ENCODE measurements at places on chromosomes 6 and 20.

GRCh38 chr6:130975325-130975724, 87.7 kb downstream of the EPB41L2 start:
- DNase-seq, result no peak

GRCh38 chr6:14542670-14543366, 425.2 kb downstream of the CD83 start:
- peak; percentile 75 for DNase-seq

DNA sequence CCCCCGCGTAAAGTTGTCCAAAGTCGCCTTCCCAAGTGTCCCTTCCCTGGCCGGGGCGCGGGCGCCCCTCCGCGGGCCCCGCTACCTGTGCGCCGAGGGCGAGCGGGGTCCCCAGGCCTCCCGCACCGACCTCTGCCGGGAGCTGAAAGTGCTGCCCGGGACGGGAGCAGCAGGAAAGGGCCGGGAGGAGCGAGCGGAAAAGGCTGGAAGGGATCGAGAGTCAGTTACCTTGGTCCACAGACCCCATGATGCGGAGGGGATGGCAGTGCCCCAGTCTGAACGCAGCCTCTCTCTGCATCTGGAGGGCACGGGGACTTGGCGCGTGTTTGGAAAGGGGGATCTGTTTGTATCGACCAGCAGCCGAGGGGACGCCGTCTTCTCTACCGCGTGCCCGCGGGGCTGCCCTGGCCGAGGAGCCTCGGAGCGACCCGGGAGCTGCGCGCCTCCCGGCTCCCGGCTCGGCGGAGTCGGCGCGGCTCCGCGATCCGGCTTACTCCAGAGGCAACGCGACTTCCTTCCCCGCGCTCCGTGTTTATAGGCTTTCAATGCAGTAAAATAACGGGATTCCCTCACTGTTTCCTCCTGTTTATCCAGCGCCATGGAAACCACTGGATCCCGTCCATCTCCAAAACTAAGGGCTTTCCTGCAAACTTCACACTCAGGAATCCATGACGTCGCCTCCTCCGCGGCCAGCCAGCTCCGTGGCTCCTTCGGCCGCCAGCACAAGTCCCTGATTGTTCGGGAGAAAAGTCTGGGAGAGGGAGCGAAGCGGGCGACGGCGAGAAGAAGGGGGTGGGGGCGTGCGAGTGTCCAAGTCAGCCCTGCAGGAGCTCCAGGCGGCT, 20.0 kb upstream of the NFATC2 start:
- DNase-seq, result peak; percentile 16

DNA sequence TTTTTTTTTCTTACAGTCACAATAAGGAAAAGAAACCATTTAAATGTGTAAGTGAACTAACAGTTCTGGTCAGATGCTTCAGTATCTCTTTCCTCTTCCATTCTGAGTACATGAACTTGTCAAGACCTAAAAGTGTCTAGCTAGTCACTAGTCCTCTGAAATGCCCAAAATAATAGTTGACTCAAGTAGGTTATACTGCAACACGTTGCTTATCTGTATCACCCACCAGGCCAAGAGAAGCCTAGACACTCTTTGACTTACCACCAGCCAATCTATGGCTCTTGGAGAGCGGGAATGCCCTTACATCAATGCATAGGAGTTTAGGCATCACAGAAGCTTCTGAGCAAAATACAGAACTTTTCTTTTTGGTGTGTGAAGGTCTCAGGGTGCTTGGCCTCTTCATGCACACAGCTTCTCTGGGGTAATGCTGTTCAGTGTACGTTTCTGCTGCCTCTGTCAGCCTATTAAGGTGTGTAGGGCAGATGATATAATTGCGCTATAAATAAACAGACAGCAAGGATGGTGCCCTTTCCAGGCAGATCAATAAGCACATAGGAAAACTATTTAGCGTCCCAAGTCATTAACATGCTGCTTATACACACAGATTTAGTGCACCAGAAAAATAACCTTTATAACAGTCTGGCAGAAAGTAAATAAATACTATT, 7.8 kb upstream of the GFOD1 start:
- no peak for DNase-seq

GRCh38 chr6:106939848-106940247, 34.7 kb downstream of the CD24 start:
- no peak for DNase-seq

GRCh38 chr6:163191704-163192537, 222.6 kb upstream of the QKI start:
- no peak for DNase-seq

- no peak for DNase-seq
Observed at GRCh38 chr6:35833536-35833935, 28.4 kb downstream of the LHFPL5 start.
